Activated CD4-positive, alpha-beta T cell treated with anti-CD3 and anti-CD28 coated beads, Interleukin-2, amount 50 U/mL, for 1 hour (primary cell): ENCODE measurements at places on chromosomes 2 and 18.

- DNase-seq: no peak
Measured at GRCh38 chr2:127573298-127573697, 37.8 kb downstream of the MYO7B start.

DNA sequence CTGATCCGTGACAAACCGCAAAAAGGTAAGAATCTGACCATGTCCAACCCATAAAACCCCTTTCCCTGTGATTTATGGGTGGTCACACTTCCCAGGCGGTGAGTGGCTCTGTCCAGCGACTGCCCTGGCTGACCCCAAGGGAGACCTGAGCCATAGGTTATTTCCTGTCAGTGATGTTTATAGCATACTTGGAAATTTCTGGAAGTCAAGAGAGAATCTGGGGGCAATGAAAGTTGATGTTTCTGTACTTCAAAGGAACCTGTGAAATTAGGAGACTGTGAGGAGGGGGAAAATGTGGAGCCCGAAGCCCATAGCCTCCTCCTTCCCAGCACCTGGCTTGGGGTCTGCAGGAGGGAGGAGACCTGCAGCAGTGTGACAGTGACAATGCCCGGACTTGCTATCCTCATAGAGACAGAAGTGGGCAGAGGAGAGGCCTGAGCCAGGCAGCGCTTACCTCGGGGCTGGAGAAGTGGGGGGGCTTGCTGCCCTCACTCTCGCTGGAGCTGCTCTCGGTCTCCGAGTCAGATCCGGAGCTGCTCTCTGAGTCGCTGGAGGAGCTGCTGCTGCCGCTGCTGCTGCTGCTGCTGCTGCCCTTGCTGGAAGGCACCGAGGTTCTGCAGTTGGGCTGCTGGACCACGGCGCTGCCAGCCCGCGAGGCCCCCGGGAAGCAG lies 111.3 kb upstream of the REV1 start:
- no peak for DNase-seq

DNA sequence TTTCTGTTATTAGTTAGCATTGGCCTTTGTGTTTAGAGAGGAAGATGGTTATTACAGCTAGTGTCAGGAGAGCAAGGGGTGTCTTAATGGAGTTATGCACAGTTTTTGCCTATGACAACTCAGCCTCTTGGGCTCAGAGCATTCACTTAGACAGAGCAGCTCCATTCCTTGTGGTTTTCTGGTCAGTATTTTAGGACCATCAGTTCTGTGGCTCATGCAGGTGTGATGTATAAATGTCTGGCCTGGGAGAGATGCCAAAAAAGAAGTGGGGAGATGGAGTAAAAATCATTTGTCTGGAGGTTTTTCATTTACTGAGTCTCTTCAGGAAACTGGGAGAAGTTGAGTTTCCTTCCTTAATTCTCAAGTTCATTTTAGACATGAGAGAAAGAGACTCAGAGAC lies 79.7 kb downstream of the PRKCE start:
- no peak for DNase-seq

DNA sequence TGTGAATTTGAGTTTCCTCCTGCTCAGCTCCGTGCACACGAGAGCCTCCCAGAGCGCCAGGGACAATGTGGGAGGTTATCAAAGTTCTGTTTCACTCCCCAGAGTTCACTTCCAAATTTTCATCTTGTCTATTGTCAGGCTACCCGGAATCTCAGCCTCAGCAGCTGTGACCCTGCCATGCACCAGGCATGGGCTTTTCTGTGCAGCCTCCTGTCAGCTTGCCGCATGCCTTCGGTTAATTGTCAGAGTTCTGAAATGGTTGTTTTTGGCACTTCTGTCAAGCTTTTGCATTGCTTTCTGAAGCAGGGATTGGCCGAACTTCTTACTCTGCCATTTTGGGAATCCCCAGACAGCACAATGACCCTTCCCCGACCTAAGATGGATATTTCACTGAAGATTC lies 60.4 kb downstream of the SH3YL1 start:
- no peak for DNase-seq

- no peak for DNase-seq
Measured at GRCh38 chr2:148042219-148042618, 21.3 kb downstream of the MBD5 start.

DNA sequence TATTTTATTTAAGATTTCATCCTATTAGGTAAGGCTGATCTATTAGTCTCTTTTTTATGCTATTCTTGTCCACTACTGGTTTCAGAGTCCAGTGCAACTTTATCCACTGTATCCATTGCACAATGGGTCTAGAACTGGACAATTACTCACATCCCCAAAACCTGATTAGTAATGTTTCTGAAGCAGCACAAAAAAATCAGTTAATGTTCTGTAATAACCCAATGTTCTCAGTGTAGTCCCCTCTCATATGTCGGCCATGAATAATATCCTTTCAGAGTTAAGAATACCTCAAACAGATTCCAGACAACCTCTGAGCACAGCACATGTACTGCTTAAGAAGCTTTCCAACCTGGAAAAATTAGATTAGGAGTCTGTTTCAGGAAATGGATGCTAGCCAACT lies 29.7 kb downstream of the MGAT4A start:
- DNase-seq: no peak

DNA sequence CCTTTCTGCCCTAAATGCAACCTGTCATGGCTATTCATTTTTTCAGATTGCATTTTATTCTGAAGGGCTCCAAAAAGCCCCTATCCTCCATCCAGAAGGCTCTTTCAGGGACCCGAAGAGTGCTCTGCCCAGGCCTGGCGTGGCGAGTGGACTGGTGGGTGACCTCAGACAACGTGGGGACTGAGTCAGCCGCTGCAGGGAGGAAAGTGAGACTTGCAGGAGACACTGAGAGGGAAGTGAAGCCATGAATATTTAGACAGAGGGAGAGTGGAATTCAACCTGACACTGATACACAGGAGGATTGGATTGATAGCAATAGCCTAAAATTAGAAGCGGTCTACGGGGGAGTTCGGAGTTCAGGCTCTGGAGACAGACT lies 63.6 kb upstream of the SIX2 start:
- DNase-seq: no peak

DNA sequence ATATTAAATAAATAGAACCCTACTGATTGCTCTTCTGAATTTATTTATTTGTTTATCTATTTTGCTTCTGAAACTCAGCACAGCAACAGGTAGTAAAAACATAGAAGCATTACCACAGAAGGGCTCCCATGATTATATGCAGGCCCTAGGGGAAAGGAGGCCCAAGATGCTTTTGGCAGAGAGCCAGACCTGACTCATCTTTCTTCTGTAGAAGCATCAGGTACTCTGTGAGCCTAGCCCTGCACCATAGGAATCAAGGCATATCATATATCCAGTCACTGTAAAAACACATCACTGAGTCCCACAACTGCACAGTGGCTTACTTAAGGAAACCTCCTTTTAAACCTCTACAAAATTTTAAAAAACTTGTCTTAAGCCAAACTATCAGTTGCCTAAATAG lies 1.8 kb downstream of the SCN9A start:
- DNase-seq: no peak

DNA sequence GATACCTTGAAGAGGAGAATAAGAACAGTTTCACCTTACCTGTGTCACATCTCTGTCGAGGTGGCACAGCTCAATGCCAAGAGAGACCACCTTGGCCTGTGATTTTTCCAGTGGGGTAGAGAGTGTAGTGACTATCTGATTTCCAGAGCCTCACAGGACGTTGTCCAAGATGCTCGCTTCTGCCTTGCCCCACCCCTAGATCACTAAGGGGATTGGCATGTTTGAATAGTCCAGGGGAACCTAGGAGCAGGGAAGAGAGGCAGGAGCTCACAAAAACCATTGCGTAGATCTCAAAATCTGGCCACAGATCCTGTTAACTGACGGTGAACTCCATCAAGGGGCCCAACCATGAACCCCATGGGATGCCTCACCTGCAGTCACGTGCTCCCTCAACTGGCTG lies 24.2 kb downstream of the TMEM178A start:
- DNase-seq: no peak

DNA sequence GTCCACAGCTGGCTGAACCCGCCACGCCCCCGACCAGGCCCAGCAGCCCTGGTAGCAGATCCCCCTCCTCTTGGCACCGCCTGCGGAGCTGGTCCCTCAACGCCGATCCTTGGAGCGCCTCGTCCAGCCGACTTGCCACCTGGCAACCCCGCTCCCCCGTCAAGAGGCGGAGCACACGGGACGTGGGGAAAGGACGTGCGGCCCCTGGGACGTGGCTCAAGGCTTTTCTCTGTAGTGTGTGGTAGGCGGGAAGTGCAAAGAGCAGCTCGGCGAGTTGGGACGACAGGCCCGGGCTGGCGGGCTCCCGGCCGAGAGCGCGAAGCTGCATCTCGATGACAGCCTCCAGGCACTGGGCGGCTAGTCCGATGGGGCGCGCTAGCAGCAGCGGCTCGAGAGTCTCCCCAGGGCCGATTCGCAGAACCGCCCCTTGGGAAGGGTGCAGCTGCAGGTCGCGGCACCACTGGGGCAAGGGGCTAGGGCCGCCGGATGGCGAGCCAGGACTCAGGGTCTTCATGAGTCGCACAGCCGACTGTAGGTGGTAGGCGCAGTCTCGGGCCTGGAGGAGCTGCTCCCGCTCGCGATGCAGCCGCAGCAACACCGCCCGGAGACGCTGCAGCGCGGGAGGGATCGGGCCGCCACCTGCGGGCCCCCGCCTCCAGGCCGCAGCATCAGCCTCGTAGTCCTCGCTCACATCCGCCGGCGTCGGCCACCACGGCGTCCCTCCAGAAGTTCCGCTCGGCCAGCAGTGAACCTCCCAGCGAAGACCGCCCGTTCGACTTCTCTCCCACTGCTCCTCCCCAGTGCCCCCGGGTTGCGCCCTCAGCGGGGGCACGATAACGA lies 617 bp downstream of the CCDC142 start:
- DNase-seq: peak; percentile 42

DNA sequence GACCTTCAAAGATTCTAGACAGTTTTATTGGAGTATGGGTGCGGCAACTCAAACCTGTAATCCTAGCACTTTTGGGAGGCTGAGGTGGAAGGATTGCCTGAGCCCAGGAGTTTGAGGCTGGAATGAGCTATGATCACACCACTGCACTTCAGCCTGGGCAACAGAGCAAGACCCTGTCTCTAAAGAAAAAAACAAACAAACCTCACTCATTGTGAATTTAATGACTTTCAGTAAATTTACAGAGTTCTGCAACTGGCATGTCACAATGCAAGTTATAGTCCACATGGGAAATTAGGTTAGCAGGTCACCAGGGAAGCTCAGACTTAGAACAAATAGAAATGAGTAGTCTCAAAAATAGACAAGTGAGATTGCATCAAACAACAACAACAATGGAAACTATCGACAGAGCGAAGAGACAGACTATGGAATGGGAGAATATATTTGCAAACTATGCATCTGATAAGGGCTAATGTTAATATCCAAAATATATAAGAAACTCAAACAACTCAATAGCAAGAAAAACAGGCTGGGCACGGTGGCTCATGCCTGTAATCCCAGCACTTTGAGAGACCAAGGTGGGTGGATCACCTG lies 6.7 kb upstream of the NRBP1 start:
- DNase-seq: no peak

GRCh38 chr2:26568076-26568890 lies 72.9 kb downstream of the CIB4 start:
- DNase-seq: no peak

- DNase-seq: no peak
Measured at GRCh38 chr2:174678395-174678794, 80.8 kb upstream of the WIPF1 start.

DNA sequence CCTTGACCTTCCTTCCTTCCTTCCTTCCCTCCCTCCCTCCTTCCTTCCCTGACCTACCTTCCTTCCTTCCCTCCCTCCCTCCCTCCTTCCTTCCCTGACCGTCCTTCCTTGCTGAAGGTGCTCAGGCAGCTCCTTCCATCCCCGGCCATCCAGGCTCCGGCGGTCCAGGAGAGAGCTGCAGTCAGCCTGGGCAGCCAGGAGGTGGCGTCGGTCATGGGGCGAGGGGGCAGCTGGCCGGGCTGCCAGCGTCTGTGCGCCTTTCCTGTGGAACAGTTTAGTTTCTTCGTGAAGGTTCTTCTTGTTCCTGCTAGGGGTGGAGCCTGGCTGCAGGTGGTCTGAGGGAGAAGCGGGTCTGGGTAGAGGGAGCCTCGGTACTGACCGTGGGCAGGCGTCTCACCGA lies 15.7 kb downstream of the GPR35 start:
- DNase-seq: no peak

GRCh38 chr2:75033516-75033915 lies 75.1 kb downstream of the POLE4 start:
- no peak for DNase-seq

GRCh38 chr2:30770816-30771576 lies 36.2 kb downstream of the CAPN13 start:
- no peak for DNase-seq

GRCh38 chr18:66346833-66347588 lies 256.9 kb downstream of the CDH19 start:
- DNase-seq: no peak

DNA sequence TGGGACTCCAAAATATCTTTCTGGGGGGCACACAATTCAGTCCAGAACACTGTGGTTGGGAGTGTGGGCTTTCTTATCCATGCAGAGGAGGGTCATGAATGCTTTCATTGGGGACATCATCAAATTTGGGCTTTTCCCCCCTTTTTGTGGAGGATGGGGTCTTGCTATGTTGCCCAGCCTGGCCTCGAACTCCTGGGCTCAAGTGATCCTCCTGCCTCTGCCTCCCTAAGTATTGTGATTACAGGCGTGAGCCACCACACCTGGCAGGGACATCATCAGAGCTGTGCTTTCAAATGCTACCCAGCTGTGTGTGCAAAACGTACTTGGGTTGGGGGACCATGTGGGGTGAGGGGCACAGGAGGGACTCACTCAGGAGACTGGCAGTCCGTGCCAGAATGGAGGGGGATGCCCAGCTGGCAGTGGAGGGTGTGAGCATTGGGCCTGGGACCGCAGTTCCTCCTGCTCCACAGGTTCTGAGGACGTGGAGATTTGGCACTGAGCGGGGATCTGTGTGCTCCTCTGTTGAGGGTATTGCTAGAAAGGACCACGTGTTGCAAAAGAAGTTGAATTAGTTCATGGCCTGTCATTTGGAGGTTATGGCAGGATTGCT lies 24.4 kb downstream of the EMILIN2 start:
- no peak for DNase-seq

- no peak for DNase-seq
Measured at GRCh38 chr2:31997653-31998052, 13.2 kb downstream of the MEMO1 start.

- no peak for DNase-seq
Measured at GRCh38 chr18:45357686-45358470, 257.4 kb upstream of the SLC14A2 start.

DNA sequence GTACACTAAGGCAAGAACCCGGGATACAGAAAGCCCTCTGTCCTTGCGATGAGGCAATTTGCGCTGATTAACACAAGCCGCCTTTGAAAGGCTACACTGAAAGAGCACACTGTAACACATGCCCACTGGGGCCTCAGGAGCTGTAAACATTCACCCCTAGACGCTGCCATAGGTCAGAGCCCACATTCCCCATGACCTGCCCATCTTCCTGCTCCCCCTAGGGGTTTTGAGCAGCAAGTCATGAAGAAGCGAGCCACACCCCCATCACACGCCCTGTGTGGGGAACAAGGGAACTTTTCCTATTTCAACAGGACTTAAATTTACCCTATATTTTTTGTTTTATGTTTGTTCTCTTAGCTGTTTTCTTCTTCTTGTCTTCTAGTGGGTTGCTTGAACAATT lies 47.8 kb upstream of the SLC4A10 start:
- no peak for DNase-seq
